ENCODE measurements at places on chromosomes 12 and 14.

GRCh38 chr12:48996794-48997718, 2.1 kb downstream of the DDN start:
- DNase-seq: peak; percentile 83

DNA sequence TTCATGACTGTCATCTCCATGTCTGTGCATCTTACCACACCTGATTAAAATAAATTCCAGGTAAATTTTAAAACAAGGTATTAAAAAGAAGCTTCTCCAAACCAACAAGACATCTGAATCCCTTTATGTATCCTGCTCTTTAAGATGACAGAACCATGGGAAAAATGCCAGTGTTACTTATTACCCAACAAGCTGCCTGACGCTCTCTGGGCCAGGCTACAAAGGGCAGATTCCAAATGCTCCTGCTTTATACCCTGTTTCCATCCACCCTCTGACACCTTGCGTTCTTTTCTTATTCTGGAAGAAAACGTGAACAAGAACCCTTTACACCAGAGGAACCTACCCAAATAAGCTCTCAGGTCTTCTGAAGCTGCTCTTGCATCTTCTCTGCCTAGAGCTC, 70.7 kb downstream of the SLC8A3 start:
- no peak for DNase-seq

DNA sequence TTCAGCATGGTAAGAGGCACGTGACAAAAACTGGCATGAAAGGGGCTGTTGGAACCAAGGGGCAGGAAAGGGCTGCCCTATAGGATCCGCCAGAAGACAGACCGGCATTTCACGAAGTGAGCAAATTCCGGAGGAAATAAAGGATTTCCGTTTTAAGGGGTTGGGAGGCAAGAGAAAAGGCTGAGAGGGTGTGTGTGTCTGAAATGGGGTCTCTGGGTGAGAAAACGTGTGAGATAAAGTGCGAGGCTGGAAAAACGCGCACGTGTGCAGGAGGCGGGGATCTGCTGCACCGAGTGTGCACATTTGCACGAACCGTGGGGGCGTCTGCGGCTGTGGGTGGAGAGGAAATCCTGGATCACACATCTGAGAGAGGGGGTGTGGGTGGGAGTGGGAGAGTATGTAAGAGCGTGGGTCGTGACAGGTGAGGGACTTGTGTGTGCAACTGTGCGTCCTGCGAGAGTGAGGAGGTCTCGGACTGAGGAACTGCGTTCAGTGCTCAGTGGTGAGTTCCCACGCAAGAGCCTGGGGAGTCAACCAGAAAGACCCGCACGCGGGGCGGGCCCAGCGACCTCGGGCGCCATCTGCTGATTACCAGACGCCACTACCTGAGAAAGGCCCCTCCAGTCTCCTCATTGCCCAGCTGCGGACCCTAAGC, 37.0 kb upstream of the P2RX7 start:
- peak; percentile 66 for DNase-seq

DNA sequence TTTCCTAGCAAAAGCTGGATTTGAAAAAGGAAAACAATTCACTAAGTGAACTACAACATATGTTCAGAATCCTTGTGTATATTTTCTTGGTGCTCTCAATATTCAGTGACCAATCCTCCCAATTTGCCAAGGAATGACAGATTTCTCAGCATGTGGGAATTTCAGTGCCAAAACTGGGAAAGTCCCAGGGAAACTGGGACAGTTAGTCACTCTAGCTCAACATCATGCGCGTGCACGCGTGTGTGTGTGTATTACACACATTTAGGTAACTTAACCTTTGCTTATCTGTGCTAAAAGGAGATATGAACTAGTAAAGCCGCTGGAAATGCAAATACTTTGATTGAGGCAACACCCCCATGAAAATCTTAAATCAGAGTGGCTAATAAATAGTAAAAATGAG, 26.1 kb upstream of the SLC6A13 start:
- DNase-seq: no peak

DNA sequence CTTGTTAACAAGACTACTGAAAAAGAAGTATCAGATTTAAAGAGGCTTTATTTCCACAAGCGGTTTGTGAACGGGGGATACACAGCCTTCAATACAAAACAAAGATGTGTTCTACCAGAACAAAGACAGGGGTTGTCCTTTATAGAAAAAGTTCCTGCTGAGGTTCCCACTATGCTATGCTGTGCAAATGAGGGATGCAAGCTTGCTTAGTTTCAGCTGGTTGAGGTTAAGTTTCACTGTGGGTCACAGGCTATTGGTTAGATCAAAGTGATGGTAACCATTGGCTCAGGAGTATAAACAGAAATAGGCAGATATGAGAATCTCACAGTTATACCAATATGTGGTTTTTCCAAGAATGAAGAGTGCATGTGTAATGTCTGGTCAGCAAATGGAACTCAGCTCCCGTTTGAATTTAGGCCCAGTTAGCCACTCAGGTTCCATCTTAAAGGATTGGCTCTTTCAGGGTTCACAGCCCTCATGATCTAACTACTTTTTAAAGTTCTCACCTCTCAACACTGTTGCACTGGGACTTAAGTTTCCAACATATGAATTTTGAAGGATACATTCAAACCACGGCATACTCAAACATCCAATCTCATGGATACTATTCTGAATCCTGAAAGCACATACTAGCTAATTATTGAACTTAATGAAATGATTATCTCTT, 215.4 kb upstream of the DCN start:
- DNase-seq: no peak

DNA sequence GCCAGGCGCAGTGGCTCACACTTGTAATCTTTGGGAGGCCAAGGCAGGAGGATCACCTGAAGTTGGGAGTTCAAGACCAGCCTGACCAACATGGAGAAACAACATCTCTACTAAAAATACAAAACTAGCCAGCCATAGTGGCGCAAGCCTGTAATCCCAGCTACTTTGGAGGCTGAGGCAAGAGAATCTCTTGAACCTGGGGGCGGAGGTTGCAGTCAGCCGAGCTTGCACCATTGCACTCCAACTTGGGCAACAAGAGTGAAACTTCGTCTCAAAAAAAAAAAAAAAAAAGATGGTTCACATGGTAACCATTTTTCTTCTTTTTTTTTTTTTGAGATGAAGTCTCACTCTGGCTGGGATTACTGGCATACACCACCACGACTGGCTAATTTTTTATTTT, 35.3 kb downstream of the SLC2A14 start:
- peak; percentile 93 for DNase-seq

- DNase-seq: no peak
Measured at GRCh38 chr12:58270966-58271705, 329.8 kb downstream of the ATP23 start.

GRCh38 chr14:23347406-23348296, 5.0 kb downstream of the SLC22A17 start:
- DNase-seq: no peak

DNA sequence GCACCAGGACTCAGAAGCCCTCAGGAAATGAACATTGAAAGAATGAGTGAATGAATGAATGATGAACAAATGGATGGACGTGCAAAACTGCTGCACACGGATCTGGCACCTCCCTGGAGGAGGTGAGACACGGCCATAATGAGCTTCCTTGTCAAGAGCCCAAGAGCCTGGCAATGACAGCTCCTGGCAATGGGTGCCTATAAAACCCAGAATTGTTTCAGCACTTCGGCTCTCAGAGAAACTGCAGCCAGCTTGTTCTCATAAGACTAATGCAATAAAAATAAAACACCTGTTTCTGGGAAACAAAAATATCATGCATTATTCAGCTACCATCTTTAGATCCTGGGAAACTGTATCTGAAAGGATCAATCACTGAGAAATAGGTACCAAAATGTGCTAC, 200.5 kb upstream of the SFSWAP start:
- no peak for DNase-seq

GRCh38 chr12:9122091-9122609, 6.4 kb upstream of the A2M start:
- DNase-seq: no peak

GRCh38 chr14:102683399-102684297, 91.2 kb downstream of the RCOR1 start:
- DNase-seq: no peak

GRCh38 chr14:68548194-68549076, 244.4 kb downstream of the ZFP36L1 start:
- no peak for DNase-seq

DNA sequence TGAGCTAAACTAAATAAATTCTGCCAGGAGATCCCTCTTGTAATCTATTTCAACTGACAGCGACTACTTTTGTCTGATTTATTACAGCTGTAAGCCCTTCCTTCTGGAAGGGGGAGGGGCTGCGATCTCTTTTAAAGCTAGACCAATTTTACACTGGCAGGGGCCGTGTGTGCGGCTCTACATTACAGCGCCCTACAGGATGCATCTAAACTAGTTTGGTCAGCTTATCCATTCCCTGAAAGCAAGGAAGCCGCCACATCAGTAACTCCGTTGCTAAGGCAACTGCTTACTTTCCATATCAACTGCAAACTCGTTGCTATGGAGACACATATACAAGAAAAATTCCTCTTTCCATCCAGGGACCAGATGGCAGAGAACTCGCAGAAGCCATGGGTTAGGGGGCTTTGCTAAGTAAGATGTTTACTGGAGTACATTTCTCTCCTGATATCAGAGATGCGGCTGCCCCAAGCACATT, 17.4 kb downstream of the FOXN3 start:
- DNase-seq: no peak

DNA sequence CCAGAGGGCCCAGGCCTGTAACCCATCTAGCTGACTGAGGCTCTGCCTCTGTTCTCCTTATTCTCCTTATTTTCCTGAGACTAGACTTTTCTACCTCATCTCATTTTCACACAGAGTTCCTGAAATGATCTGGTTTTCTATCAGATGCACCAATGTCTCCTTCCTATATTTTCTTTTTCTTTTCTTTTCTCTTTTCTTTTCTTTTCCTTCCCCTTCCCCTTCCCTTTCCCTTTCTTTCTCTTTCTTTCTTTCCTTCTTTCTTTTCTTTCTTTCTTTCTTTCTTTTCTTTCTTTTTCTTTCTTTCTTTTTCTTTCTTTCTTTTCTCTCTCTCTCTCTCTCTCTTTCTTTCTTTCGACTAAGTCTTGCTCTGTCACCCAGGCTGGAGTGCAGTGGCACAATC, 3.0 kb upstream of the CCDC184 start:
- no peak for DNase-seq

GRCh38 chr14:88075269-88075981, 70.5 kb downstream of the GPR65 start:
- DNase-seq: peak; percentile 60

DNA sequence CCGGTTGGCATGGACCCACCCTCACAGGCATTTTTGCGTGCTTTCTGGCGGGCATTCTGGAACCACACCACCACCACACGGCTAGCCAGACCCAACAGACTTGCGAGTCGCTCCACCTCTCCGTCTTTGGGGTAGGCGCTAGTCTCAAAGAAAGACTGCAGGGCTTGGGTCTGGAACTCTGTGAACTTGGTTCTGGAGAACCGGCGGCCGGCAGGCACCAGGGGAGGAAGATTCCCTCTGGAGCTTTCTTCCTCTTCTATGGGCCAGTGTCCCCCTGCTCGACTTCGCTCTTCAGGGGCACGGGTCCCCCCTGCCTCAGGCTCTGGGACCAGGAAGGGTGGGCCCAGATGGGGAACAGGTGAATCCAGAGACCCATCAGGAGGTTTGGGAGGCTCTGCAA, 26.6 kb downstream of the ZFHX2 start:
- no peak for DNase-seq

- no peak for DNase-seq
Measured at GRCh38 chr12:97461553-97461952, 1.1 kb upstream of the RMST start.

- DNase-seq: no peak
Measured at GRCh38 chr12:93879476-93880421, 202.6 kb downstream of the CRADD start.

- no peak for DNase-seq
Measured at GRCh38 chr12:75042125-75042524, 167.5 kb downstream of the KCNC2 start.

GRCh38 chr12:47636908-47637780, 68.7 kb downstream of the RPAP3 start:
- peak; percentile 45 for DNase-seq

GRCh38 chr14:70631948-70632347, 9.8 kb upstream of the TTC9 start:
- DNase-seq: no peak

- no peak for DNase-seq
Measured at GRCh38 chr12:119772431-119772830, 104.5 kb downstream of the PRKAB1 start.

GRCh38 chr14:75700295-75700694, 39.2 kb downstream of the TTLL5 start:
- no peak for DNase-seq

GRCh38 chr12:39873065-39873464, 232.8 kb downstream of the SLC2A13 start:
- no peak for DNase-seq

DNA sequence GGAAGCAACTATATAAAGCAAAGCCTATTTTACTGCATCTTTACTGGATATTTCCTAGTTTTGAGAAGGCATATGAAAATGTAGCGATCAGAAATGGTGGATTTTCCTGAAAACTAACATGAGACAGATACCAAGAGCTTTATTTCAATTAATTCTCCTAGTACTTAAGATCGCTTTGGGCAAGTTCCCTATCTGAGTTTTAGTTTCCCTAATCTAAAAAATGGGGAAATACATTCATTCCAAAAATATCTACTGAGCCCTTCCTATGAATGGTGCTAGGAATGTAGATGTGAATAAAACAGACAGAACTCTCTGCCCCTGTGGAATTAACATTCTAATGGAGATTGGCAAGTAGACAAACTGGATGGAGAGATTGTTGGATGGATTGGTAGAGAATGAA, 8.4 kb downstream of the CATSPERB start:
- no peak for DNase-seq

Measured in inflammatory macrophage treated with lipopolysaccharide for 4 hours (primary cell).